NCI-H2171 (cell line): ENCODE measurements at places on chromosomes 12 and 14.

DNA sequence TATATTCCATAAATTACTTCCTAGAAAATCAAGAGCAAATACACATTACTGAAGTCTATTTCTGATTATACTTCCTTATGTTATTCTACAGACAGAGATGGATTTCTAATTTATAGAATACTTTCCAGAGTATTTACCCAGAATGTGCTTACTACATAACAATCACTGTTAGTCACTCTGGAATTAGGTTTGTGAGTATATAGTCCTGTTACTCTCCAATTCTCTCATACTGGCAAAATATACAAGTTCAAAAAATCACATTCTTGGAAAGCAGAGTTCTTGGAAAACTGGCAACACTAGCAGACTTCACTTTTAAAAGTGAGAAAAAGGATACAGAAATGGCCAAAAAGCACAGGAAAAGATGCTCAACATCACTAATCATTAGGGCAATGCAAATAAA, 7.3 kb downstream of the PPP2R5E start:
- DNase-seq, result no peak

DNA sequence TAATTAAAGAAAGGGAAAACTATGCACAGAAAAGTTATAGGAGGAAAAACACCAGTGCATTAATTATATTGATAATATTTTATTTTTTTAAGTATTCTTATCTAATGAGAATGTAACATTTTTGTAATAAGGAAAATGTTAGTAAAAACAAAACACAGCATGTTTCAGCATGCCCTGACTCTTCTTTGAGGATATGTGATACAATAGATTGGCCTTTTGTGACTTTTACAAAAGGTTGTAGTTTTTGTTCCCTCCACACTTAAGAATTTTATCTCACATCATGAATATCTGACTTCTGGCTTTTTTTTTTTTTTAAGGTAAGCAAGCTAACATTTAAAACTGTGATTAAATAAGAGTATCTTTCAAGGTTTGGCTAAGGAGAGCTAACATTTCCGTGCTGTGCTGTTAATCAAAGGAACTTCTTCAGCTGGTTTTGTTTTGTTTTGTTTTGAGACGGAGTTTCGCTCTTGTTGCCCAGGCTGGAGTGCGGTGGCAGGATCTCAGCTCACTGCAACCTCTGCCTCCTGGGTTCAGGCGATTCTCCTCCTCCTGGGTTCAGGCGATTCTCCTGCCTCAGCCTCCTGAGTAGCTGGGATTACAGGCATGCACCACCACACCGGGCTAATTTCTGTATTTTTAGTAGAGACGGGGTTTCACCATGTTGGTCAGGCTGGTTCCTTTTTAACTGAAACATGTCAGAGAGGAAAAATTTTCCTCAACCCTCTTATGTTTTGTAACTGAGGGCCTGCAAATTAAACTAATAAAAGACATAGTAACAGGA, 30.8 kb upstream of the RESF1 start:
- DNase-seq, result no peak

GRCh38 chr14:95156161-95157047, 925 bp downstream of the DICER1 start:
- DNase-seq, result peak; percentile 29

- DNase-seq, result peak; percentile 71
These were observed 49.8 kb downstream of the SLC6A12 start for GRCh38 chr12:164207-164606.

GRCh38 chr14:93870377-93870776, 56.8 kb upstream of the FAM181A start:
- no peak for DNase-seq

GRCh38 chr12:124073356-124074035, 100.5 kb downstream of the ZNF664 start:
- no peak for DNase-seq

DNA sequence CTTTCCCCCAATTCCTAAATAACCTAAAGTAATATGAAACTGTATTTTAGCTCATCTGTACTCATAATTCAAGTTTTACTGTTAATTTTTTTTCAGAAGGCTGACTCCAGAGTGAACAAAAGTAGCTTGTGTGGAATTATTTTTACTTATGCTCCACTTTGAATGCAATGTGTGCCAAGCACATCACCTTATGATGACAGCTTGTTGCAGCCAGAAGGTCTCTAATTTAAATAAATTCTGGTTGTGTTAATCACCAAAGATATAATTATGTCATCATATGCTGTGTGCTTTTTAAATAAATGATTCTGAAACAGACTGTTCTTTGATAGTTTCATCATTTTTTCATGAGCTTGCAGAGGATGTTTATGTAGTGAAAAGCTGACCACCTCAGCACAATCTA, 283.1 kb downstream of the TMEM117 start:
- DNase-seq, result no peak

- no peak for DNase-seq
These were observed 45.5 kb downstream of the ATF7IP start for GRCh38 chr12:14410841-14411569.

DNA sequence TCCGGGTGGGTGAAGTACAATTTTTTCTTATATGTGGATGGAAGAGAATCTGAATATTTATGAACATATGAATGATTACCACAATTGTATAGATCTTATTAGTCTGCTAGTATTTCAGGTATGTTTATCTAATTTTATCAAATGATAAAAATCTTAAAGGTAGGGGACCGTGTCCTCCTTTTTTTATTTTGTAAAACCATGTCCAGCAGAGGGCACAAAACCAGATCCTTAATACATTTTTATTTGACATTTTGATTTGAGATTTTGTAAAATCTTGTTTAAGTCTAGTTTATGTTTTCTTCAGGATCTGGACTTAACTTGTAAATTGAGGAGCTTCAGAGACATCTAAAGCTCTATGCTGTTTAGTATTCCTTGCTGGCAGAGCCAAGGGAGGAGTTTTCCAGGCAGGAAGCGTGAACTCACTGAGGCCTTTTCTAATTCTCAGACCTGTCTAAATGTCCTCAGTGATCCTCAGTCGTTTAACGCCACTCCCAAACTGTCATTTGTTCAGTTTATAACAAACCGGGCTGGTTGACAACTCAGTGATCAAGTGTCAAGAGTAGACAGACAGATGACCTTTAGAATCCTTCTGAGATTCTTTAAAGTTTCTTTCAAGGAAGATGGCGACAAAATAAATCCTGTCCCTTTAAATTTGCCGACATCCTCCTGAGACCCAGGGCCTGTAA, 263.9 kb downstream of the KTN1 start:
- DNase-seq, result no peak

GRCh38 chr12:70590549-70591226, 46.5 kb downstream of the PTPRB start:
- no peak for DNase-seq

DNA sequence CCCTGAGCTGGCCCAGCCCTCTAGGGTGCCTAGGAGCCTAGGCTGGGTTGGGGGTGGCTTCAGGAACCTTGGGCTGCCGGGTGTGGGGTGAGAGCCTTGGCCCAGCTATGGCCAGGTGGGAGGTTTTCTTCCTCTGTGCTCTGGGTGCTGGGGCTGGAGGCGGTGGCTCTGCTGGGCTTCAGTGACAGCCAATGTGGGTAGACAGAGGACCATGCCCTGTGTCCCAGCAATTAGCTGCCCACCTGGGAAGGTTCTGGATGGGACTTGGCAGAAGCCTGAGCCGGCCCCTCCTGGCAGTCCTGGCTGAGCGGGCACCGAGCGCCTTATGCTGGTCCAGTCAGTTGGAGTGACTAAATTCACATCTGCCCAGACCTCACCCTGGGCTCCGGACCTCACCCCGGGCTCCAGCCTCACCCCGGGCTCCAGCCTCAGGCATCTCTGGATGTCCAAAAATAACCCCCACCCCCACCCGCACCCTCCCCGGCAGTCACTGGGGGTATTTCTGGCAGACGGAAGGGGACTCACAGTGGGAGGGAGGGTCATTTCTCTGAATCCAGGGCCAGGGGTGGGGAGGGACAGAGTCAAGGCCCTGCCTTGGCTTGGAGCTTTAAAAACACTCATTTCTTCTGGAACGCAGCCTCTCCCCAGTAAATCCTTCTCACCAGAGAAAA, 46.9 kb downstream of the CYP46A1 start:
- no peak for DNase-seq

- DNase-seq, result peak; percentile 11
These were observed 131.8 kb upstream of the EEA1 start for GRCh38 chr12:93060666-93061472.

GRCh38 chr12:119319638-119320037, 14.9 kb upstream of the CCDC60 start:
- DNase-seq, result no peak

GRCh38 chr12:54001283-54002187, 1.6 kb downstream of the HOXC9 start:
- no peak for DNase-seq

GRCh38 chr14:100292776-100293461, 13.3 kb downstream of the SLC25A29 start:
- no peak for DNase-seq

- no peak for DNase-seq
These were observed 179.4 kb downstream of the KSR2 start for GRCh38 chr12:117789195-117789912.

DNA sequence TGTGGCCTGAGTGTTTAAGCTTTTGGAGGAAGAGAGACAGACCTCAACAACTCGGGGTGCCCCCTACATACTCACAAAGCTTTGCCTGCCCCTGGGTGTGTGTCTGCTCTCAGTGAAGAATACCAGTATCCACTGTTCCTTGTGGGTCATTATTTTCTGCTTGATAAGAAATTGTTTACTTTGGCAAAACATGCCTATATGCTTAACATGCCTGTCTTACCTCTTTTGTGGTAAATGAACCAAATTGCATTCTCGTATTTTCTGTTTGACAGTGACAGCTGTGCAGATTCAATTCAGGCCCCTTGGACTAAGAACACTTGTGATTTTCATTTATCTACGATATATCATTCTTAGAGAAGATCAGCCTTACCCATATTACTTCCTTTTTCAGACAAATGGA, 50.6 kb upstream of the REP15 start:
- DNase-seq, result no peak

- DNase-seq, result no peak
These were observed 42.6 kb upstream of the C12orf42 start for GRCh38 chr12:103538397-103538796.

DNA sequence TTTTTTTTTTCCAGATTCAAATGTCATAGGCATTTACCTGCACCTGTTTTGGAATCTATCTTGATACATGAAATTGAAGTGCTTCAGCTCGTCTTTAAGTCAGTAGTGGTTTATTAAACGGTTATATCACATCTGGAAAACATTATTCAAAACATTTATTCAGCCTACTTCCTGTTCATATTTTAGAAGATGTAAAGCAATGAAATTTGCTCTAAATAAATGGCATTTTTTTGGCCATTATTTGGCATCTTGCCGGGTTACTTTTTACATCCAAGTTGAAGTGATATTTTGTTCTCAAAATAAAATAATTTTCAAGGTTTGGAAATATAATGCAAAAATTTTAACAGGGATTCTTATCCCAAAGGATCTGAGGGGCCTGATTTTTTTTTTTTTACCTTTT, 103.1 kb downstream of the EML1 start:
- DNase-seq, result no peak

- DNase-seq, result no peak
These were observed 9.7 kb downstream of the MYH6 start for GRCh38 chr14:23398348-23398747.

GRCh38 chr14:24996930-24997725, 52.8 kb downstream of the STXBP6 start:
- DNase-seq, result no peak

- DNase-seq, result no peak
These were observed 130.0 kb upstream of the BTG1 start for GRCh38 chr12:92275443-92276154.
